ENCODE measurements at places on chromosomes 2 and 18.
A peak's percentile ranks its signal among the peaks of the same experiment; 100 is the strongest.

GRCh38 chr2:98308532-98308931 lies 37.7 kb upstream of the CNGA3 start:
- DNase-seq, result no peak

- no peak for DNase-seq
These were observed 38.8 kb upstream of the PMAIP1 start for GRCh38 chr18:59861009-59861408.

DNA sequence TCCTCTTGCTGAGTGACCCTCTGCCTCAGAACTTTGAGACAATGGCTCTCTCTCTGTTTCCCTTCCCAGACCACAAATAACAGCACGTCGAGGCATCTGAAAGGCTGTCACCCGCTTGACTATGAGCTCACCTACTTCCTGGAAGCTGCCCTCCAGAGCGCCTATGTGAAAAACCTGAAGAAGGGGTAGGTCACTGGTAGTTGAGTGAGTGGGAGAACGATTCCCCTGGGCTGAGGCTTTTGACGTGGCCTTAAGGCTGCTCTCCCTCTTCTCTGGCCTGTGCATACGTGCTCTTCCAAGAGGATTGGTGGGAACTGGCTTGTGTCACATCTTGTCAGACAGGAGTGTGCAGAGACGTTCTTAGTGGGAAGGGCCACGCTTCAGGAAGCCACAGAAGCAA lies 63.1 kb upstream of the MCFD2 start:
- DNase-seq, result no peak

- no peak for DNase-seq
These were observed 12.0 kb upstream of the SATB2 start for GRCh38 chr2:199469514-199470360.

- DNase-seq, result peak; percentile 63
These were observed 423.3 kb downstream of the LPIN1 start for GRCh38 chr2:12169721-12170120.

DNA sequence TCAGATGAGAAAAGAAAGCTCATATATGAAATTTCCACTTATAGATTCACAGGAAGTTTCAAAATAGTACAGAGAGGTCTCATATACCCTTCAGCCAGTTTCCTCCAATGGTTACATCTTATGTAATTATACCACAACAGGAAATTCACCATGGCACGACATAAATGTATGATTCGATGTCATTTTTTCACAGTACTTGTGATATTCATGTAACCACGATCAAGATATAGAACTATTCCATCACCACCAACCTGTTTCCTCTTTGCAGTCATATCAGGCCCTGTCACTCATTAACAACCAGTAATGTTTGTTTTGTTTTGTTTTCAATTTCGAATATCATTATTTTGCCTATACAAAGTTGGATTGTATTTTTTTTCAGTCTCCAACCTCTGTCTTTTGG lies 314.3 kb upstream of the POU3F3 start:
- DNase-seq, result no peak

- no peak for DNase-seq
These were observed 158.9 kb downstream of the SEPTIN10 start for GRCh38 chr2:109454765-109455394.

DNA sequence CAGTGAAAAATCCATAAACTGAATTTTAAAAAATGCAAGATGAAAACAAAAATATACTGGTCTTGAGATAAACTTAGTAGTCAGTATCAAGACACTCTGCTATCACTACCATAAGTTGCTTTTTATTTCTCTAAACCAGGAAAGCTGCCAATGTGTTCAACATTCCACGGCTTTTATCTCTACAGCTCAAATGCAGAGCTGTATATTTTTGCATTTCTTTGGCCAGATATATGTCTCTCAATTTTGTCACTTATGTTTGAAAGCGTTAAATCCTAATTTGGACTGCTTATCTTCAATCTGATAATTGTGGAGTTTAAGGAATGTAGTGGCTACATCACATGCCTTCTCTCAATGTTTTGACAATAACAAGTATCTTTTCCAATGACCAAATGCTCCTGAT lies 609.5 kb downstream of the EPHA4 start:
- DNase-seq, result no peak

- DNase-seq, result no peak
These were observed 258.0 kb downstream of the CDH20 start for GRCh38 chr18:61591253-61591652.

DNA sequence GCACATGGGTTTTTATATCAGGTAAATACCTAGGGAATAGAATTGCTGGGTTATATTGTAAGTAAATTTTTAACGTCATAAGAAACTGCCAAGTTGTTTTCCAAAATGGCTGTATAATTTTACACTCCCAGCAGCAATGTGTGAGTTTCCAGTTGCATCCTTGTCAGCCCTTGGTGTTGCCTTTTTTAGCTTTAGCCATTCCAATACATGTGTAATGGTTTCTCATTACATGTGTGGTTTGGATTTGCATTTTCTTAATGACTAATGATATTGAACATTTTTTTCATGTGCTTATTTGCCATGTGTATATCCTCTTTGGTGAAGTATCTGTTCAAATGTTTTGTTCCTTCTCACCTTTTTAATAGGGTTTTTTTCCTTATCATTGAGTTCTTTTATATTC lies 70.8 kb downstream of the ABI2 start:
- DNase-seq, result no peak

DNA sequence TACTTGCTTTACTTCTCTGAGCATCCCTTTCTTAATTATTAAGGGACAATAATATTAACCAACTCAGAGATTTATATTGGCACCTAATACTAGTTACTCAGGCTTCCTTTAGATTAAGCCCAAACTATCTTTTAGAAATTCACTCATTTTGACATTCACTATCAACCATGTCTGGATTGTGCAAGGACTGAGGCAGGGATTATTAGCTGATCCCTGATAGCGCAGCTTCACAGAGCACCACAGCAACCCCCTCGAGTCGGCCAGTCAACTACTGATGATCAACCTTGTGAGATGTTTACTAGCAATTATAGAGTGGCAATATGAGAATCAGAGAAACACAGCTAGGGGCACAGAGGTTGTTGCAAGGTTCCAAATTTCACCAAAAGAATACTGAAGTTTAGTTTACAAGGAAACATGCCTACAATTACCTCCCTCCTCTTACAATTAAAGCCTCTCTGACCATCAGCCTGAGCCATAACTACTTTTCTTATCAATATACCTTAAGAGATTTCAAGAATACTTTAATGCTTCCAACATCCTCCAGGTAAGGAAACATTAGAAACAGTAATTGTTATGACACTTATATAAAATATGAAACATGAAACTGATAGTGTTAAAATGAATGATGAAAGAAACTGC lies 191.6 kb downstream of the TCF4 start:
- DNase-seq, result no peak

DNA sequence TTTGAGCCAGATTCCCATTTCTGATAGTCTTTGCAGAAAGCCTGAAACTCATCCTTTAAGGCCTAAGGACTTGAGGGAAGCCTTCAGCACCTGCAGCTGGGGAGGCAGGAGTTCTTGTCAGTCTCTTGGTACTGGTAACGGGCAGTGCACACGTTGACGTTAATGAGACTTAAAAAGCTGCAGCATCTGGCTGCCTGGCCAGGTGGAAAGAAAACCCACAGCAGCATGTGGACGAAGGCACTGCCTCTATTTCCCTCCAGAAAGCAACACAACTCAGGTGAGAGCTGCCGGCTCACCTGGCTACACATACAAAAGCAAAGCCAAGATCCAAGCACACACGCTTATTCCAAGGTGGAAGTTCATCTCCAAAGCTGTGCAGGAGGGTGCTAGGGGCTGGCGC lies 178.8 kb downstream of the ANAPC1 start:
- no peak for DNase-seq

DNA sequence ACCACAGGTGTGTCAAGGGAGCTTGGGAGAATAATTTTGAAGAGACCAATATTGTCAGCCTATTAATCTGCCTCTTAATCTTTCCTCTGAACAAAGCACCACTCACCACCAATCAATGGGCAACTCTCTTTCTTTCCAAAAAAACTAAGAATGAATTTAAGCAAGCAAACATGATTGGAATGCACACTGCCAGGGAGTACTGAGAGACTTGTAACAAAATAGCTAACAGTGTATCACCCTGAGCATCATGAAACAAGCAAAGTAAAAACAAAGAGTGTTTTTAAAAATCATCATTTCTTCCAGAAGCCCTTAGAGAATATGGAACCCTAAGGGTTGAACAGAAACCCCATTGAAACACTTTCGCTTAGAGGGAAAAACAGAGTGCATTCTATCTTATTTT lies 299.7 kb downstream of the DSEL start:
- no peak for DNase-seq

DNA sequence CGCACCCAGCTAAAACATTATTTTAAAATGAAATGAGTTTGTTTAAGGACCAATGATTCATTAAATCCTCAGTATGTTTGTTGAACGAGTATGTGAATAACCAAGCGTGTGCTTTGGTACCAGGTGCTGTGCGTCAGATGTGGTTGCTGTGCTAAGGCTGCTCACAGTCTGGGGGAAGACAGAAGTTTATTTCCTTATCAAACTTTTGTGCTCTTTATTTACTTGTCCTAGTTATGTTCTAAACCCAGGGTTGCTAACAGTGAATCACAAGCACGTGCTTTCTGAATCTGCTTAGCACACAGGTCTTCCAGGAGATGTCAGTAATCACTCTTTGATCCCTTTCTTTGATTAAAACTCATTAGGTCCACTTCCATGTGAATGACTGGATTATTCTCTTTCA lies 37.0 kb downstream of the RAPGEF4 start:
- DNase-seq, result no peak

- no peak for DNase-seq
These were observed 7.7 kb downstream of the TSHZ1 start for GRCh38 chr18:75218065-75218923.

- DNase-seq, result no peak
These were observed 2.8 kb downstream of the SLC30A6 start for GRCh38 chr2:32168513-32168912.

- DNase-seq, result no peak
These were observed 69.9 kb upstream of the MCFD2 start for GRCh38 chr2:46985512-46985911.

GRCh38 chr2:97546711-97547110 lies 43.0 kb downstream of the ANKRD36B start:
- no peak for DNase-seq

DNA sequence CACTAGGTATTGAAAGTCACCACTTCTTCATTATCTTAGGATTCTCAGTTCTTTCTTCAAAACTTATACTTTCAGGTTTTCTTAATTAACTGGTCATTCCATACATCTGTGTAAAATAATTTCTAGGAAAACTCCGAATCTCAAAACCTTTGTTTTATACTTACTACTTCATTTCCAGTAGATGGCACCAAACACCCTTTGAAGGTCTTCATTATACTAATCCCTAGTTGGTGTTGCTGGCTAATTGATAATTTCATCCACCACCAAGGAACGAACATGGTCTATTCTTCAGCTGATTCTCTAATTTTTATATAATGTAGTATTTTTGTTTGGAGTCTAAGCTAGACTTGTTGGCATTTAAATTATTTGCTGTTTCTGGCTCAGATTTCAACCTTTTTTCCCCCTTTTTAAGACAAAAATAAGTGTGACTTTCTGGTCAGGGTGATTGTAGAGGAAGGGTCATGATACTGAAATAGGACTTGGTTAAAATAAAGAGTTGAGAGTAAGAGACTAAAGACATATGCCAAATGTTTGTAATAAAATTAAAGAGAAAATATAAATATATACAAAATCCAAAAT lies 2.8 kb upstream of the MXD1 start:
- peak; percentile 77 for DNase-seq

DNA sequence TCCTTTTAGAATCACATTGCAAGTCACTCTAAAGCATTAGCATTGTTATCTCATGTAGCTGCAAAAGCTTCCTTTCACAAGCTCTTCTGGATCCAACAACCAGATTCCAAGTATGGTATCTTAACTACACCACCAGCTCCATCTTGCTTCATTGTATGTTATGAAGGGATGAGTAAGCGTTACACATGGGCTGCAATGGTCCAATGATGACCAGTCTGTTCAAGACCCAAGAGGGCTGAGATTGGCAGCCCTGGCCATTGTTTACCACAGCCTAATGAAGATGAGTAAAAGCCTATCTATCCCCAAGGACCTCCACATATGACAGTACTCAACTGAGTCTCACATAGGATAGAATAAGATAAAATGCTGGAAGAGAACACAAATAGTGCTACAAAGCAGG lies 6.3 kb downstream of the CFLAR start:
- DNase-seq, result no peak

DNA sequence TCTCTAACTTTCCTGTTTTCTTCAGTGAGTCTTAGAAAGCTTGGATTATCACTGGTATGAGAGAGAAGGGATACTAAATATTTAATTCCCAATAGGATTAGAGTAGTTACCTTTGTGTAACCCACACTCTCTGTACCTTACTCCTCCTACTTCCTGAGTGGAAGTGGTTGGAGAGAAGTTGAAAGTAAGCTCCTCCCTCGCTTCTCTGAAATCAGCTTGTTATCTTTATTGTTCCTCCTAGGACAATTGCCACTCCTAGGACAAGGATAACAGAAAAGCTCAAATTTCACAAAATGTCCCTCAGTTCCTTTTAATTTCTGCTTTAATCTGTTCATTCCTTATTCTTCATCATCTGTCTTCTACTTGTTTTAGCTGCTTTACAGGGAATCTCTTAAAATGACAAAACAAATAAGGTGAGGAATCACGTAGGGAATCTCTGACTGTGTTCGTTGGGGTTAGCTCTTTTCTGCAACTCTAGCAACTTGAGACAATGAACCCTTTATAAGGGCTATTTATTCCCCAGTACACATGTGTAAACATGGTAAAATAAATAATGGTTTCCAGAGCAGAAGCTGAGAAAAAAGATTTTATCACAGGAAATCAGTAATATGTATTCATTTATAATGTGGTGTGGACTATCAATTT lies 8.6 kb downstream of the ITPRID2 start:
- no peak for DNase-seq

GRCh38 chr2:22153931-22154613 lies 1030.3 kb downstream of the TDRD15 start:
- DNase-seq, result no peak

DNA sequence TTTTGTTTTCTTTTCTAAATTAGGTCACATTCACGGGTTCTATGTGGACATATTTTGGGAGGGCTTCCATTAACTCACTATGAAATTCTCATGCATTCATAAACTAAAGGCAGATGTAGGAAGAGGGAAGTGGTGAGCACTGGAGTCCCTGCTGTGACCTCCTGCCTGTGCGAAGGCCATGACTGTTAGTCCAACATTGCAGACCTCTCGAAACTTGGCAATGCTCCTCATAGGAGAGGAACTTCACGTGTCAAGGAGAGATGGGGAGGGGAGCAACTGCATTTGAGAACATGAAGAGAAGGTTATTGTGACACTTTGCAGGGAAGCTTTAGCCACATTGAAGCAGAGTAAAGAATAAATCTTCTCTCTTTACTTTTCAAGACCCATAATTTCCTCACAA lies 126.4 kb upstream of the HNMT start:
- DNase-seq, result no peak

GRCh38 chr2:151828890-151829324 lies 686 bp upstream of the ARL5A start:
- DNase-seq, result no peak
